ENCODE measurements at places on chromosomes 4 and X.

DNA sequence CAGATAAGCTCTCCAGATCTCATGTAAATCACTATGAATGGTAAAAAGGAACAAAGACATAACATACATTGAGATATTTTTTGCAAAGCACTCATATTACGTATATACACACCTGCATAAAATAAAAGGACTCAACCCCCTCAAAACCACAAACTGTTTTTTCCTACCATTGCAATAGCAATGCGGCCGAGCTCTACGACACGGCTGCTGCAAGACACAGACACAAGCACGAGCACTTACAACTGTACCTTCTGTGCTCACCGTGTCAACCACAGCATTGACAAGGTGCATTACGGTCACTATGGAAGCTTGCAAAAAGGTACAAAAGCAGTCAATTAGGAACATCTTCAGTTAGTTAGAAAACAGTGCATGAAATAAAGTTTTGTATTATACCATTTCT lies 37.1 kb upstream of the MTNR1A start:
- DNase-seq: no peak

GRCh38 chrX:17674601-17675000 lies 62.7 kb upstream of the SCML1 start:
- DNase-seq: no peak

- DNase-seq: no peak
Measured at GRCh38 chr4:182246401-182247205, 3.4 kb downstream of the TENM3 start.

DNA sequence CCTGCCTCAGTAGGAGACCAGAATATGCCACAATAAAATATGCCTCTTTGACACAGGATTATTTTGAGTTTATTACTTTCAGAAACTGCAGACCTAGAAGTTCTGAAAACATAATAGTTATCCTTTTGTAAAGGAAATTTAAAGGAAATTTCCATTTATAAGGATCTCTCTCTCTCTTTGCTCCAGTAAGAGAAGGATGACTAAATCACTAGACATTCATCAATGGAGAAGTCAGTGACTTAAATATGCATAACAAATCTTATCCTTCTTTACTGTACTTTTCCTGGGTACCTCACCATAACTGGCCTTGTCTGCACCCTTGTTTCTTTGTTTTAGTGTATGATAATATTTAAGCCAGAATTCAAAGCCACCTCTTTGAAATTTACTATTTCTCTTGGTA lies 28.3 kb upstream of the OPHN1 start:
- DNase-seq: no peak

DNA sequence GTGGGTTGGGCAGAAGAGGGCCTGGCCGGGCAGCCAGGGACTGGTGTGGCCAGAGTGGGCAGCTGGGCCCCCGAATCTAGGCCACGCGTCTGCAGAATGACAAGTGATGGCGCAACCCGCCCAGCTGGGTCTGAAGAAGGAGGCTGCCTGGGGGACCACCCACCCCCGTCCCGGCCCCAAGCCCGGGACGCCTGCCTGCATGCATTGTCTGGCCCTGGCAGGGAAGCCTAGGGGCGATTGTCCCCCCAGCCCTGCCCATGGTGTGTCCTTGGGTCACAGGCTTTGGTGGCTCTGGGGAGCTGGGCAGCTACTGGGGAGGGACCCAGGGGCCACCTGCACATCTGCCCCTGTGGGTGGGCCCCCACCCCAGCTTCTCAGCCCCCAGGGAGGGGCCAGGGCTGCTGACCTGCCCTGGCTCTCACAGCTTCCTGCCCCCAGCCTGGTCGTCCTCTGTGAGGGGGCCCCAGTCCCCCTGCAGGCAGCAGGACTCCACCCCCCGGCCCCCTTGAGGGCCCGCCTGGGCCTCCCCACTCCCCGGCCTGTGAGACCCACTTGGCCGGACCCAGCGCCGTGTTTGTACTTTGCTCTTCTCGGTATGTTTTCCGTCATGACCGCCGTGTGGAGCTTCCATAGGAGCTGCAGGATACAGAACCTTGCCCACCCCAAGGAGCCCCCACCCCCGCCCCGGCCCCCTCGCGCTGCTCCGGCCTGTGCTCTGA lies 4.9 kb downstream of the FGFR3 start:
- DNase-seq: no peak

DNA sequence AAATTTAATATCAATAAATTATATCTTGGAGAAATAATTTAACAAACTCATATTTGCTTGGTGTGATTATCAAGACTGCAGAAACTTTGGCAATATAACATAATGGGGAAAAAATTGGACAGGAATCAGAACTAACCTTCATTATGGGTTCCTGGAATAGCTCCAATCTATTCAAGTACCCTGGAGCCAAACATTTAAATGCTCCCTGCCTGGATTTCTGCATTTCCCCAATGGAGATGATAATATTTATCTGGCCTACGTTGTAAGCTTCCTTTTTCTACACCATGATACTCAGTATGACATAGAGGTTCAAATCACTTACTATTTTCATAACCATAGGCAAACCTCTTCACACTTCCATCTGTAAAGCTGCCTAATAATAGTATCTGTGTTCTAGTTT lies 326.8 kb downstream of the TRIML1 start:
- DNase-seq: no peak

DNA sequence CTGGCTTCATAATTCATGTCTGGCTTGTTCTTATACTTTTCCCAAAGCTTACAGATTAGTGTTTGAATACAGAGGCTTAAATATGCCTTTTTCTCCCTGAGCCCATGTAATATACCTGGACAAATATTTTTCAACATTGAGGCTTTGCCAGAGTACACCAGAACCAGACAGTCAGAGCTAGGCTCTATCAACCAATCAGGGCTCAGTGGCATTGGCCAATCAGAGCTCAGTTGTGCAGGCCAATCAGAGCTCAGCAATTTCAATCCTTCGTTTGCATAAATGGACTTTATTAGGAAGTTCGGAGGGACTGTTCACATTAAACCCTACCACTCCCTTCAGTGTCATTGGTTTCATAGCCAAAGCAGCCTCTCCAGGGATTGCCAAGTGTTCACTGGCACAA lies 51.2 kb upstream of the TMSB15B start:
- DNase-seq: no peak

DNA sequence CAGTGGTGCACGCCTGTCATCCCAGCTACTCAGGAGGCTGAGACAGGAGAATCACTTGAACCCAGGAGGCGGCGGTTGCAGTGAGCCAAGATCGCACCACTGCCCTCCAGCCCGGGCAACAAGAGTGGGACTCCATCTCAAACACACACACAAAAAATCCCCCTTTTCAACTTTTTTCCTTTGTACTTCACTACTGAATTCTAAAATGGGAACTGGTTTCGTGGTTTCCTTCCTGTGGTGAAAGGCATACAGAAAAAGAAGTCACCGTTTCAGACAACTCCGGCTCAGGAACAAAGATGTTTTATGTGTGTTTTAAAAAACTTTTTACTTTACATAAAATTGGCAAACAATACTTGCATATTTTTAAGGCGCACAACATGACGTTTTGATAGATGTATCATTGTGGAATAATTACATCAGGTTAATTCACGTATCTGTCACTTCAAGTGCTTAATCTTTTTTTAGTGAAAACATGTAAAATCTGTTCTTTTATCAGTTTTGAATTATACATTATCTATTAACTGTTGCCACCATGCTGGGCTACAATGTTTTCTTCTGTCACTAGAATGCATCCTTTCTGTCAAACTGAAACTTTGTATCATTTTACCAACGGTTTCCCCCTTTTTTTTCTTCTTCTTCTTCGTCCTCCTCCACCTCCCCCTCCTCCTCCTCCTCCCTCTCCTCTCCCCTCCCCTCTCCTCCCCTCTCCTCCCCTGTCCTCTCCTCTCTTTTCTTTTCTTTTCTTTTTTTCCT lies 186.0 kb downstream of the CRLF2 start:
- no peak for DNase-seq

- DNase-seq: no peak
Measured at GRCh38 chr4:127203562-127204200, 429.1 kb upstream of the INTU start.

GRCh38 chr4:100510551-100510950 lies 7.3 kb downstream of the EMCN start:
- no peak for DNase-seq

- DNase-seq: no peak
Measured at GRCh38 chr4:31518796-31519250, 798.7 kb downstream of the PCDH7 start.

DNA sequence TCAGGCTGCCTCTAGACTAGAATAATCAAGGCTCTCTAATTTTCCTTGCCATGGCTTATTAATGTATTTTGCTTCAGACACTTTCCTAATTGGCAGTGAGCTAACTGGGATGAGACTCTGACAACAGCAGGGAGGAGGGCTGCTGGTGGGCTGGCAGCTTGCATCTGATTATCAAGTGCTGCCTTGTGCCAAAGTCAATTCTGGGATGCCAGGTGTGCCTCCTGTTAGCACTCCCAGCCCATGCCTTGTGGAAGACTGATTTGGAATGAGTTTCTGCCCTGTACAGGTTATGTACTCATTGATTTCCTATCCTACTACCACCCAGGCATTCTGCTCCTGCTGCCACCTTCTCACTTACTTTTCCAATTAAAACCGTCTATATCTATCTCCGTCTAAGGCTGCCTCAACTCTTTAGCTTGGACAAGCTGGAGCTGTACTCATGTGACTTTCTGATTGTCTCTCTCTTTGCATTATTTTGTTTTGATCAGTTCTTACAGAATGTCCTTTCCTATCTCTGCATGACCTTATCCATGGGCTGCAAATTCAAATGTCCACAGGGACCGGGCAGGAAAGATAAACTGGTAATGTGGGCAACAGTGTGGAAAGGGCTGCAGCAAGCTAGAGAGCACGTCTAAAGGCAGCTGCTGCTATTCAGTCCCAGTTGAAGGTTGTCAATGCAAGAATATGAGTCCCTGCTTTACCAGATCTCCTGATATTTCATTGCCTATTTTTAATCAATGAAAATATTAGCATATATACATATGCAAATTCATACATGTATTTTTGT lies 112.6 kb downstream of the GABRA2 start:
- no peak for DNase-seq

DNA sequence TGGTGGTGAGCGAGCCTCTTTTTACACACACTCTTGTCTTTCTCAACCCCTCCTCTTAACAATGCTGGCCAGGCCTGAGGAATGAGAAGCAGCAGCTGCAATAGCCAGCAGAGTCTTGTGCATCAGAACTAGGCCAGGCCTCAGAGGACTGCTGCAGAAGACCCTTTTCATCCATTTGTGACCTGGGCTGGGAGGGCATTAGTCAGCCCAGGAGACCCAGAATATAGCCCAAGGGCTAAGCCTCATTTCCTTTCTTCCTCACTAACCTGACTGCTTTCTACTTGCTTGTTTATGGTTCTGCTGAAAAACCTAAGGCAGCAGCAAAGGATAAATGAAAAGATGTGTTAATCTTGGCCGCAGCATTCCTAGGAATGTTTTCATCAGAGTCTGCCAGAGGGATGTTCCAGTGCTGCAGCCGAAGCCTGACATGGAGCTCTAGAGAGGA lies 254.7 kb upstream of the AR start:
- DNase-seq: no peak

GRCh38 chr4:123748806-123749205 lies 352.2 kb downstream of the SPRY1 start:
- DNase-seq: no peak

GRCh38 chr4:177638871-177639270 lies 196.6 kb upstream of the AGA start:
- DNase-seq: no peak

DNA sequence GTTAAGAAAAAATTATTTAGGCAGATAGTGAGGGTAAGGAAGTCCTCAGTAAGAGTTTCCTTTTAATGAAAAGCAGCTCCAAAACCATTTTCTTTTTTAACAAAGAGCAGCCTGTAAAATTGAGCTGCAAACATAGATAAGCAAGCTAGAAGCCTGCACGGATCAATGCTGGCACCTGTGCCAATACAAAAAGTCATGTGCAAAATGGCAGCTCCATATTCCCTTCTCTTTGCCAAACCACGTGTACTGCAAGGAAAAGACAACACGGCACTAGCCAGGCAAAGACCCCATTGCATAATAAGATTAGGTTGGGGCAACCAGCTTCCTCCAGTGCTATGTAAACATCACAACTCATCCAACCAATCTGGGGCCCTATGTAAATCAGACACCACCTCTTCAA lies 268.4 kb upstream of the INTU start:
- no peak for DNase-seq

- no peak for DNase-seq
Measured at GRCh38 chrX:2748171-2748814, 3.5 kb upstream of the XG start.

- no peak for DNase-seq
Measured at GRCh38 chr4:138975225-138975624, 40.4 kb upstream of the NOCT start.

DNA sequence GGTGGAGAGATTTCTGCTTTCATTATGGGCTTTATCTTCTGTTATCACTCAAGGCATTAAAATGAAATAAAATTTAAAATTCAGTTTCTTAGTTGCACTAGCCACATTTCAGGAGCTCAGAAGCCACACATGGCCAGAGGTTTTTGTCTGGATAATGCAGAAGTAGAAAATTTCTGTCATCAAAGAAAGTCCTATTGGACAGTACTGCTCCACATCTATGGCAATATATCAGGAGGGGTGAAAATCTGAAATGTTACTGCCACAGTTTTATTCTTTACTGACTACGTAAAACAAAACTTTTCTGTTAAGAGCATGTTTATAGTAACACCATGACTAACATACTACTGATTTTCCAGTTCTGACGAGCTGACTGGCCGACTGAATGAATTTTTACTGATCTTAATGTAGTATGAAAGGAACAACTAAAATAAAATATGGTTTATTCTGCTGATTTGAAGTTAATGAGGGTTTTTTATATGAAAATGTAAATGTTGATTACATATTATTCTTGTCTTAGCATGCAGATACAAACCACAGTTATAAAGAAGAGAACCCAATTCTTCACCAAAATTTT lies 264.0 kb upstream of the HAND2 start:
- DNase-seq: no peak

GRCh38 chr4:54607067-54607466 lies 50.7 kb upstream of the KIT start:
- no peak for DNase-seq

DNA sequence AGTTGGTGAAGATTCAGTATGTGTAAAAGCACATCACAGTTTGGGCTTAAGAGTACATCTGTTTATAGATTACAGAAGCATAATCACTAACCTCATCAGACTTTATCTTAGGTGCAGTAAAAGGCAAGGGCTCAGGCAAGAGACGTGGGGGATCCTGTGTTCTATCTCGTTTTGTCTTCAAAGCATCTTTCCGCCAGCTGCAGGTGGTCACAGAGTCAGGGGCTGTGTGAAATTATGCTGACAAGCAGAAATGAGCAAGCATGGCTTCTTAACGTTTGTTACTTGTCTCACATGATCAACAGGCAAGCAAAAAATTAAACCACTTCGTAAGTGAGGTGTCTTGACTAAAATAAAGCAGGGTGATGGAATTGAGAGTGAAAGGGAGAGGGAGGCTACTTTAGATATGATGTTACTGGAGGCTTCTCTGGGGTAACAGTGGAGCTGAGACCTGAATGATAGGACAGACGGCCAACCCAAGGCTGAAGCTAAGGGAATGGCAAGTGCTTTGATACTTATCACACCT lies 1.4 kb upstream of the TEC start:
- DNase-seq: no peak

DNA sequence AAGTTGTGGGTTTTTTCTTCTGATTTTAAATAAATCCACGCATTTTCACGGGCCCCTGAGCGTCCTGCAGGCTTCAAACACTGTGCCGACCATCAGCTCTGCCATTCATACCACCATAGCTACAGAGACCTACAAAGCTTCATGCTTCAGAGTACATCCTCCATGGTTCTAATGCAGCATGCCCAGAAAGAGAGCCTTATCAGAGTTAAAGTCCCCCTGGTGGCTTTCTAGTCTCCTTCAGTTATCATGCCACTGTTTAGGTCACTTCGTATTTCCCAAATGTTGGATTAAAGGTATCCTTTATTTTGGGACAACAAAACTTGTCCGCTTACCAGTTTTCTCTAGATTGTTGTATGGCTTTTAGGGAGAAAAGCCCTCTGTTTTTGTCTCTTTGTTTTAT lies 66.7 kb upstream of the VCX2 start:
- DNase-seq: no peak
